ENCODE measurements at places on chromosomes 16 and 17.

GRCh38 chr17:79003661-79004411 is 5.7 kb downstream of the CANT1 start:
- DNase-seq, result no peak

GRCh38 chr16:10777356-10777755 is 33.7 kb downstream of the NUBP1 start:
- DNase-seq, result no peak

DNA sequence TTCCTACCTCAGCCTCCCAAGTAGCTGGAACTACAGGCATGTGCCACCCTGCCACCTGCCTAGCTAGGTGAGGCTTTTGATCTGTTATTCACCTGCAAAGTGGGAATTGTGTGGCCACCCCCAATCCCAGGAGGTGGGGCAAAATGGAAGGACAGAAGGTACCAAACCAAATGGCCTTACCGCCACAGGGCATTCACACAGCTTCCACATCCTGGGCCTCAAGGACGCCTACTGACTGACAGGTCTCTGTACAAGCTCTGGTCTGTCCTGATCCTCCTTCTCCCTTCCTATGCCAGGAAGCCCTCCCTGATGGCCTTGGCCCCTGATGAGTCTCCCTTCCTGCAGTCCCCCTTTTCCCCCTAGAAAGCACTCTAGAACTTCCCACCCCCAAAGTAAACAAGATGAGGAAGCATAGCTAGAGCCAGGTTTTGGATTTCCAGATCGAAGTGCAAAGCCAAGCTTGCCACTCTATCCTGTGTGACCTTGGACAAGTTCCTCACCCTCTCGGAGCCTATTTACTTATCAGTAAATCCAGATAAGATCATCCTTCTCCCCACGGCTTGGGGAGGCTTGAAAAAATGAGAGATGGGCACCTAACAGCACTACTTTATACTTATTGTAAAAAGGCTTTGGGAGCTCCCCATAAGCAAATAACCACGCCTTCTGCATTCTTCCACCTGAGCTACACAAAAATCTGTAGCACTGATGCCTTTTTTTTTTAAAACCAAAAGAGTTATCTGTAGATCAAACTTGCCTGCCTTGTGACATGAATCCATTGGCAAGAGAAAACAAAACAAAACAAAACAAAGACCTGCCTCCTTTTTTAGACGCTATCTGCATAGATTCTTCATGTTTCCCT is 4.5 kb downstream of the PLLP start:
- DNase-seq, result peak; percentile 24

DNA sequence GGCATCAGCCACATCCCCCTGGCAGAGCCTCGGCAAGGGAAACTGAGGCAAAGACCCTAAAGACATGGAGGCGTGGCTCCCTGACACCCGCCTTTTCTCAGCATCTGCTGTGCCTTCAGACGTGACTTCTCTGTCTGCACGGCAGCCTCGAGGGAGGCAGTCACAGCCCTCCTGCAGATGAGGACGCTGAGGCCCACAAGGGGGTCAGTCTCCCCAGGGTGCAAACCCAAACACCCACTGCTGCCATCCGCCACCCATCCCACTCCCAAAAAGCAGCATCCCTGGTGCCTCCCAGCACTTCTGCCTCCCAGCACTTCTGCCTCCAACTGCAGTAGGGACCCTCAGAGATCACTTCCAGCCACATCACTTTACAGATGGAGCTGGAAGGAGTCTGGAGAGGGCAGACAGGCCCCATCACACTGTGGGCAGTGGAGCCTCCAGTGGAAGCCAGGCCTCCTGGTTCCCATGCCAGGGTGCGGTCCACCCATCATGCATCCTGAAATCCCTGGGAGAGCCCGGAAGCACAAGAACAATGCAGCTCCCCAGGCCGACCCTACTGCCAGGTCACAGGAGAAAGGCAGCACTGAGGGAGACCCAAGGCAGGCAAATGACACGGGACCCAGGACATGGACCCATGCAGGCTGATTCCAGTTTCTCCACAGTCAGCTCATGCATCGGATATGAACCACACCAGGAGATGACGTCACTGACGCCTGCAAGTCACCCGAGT is 23.8 kb downstream of the KDM8 start:
- no peak for DNase-seq

- no peak for DNase-seq
These were observed 23.8 kb downstream of the CEP131 start for GRCh38 chr17:81198826-81199481.

GRCh38 chr16:75208861-75209505 is 2.0 kb upstream of the CTRB2 start:
- no peak for DNase-seq

GRCh38 chr17:48636177-48637018 is 10.2 kb upstream of the HOXB9 start:
- DNase-seq, result peak; percentile 60

DNA sequence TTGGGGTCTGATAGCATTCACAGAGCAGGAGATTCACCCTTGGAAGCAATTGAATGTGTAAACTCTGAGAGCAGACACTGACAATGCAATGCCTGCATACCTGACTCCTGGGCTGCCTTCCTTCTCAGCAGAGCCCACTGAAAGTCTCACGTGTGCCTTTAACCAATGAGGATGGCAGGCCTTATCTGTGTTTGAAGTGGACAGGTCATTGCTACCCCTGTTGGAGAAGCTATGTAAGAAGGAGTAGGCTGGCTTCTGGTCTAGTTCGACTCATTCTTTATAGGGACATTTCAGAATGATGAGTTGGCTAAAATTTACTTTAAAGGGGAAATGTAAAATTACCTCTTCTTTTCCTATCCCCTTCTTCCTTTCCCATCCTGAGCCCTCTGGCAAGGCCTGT is 446.3 kb downstream of the SLC39A11 start:
- no peak for DNase-seq

DNA sequence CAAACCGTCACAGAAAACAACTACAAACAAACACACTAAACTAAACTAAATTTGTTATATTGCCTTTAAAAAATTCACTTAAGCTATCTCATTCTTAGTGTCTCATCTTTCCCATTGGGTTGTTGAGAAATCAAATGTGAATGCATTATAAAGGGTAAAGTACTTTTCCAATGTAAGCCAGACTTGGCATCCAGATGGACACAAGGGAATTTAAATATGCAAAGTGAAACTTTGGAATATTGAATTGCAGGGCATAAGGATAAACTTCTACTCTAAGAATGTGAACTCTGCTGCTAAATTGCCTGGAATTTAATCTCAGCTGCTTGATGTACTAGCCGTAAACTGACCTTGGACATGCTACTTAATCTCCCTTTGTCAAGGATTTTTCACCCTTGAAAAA is 1554.6 kb downstream of the CDH8 start:
- DNase-seq, result no peak

GRCh38 chr16:54798267-54798666 is 132.4 kb upstream of the IRX5 start:
- no peak for DNase-seq

GRCh38 chr17:9842057-9842758 is 16.5 kb downstream of the GLP2R start:
- DNase-seq, result no peak

DNA sequence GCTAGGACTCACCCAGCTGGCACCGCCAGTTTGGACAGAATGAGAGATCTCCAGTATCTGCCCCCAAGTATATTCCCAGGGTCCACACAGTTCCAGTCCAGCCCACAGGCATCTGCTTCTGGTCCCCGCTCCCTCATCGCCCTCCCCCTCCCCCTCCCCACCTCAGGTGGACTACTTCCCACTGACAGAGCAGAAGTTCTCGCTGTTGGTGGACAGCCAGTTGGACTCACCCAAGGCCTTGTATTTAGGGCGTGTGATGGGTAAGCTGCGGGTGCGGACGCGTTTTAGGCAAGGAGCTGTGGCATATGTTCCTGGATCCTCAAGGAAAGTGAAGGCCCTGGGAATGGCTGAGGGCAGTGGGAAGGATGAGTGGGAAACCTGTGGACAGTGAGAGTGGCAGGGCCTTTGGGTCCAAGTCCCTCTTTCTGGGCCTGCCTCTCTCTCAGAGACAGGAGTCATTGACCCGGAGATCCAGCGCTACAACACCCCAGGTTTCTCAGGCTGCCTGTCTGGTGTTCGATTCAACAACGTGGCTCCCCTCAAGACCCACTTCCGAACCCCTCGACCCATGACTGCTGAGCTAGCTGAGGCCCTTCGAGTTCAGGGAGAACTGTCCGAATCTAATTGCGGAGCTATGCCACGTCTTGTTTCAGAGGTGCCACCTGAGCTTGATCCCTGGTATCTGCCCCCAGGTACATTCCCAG is 14.9 kb downstream of the CNTNAP1 start:
- no peak for DNase-seq
